Activated gamma-delta T cell (primary cell): ENCODE measurements at places on chromosomes 5 and 9.

- no peak for DNase-seq
These were observed 290 bp downstream of the SLC23A1 start for GRCh38 chr5:139382807-139383206.

DNA sequence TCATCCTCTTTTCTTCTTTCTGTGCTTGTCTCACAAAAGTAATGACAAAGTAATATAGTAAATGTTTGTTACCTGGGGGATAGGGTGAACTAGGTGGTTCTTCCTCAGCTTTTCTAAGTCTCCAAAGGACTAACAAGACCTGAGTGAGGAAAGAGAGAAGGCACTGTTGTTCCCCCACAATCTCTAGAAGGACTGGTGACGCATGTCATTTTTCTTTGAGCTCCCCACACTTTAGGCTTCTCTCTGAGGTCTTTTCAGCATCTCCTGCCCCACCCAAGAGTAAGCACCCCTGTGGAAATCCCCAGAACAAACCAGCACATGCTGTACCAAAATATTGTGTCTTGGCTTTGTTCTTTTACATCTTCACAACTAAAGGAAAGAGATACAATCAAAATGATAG is 2.4 kb upstream of the IL7R start:
- no peak for DNase-seq

GRCh38 chr9:115230924-115231515 is 113.1 kb upstream of the TNC start:
- no peak for DNase-seq

- no peak for DNase-seq
These were observed 82.7 kb downstream of the BNC2 start for GRCh38 chr9:16787724-16788123.

GRCh38 chr5:81626524-81626923 is 124.4 kb downstream of the SSBP2 start:
- DNase-seq, result no peak

DNA sequence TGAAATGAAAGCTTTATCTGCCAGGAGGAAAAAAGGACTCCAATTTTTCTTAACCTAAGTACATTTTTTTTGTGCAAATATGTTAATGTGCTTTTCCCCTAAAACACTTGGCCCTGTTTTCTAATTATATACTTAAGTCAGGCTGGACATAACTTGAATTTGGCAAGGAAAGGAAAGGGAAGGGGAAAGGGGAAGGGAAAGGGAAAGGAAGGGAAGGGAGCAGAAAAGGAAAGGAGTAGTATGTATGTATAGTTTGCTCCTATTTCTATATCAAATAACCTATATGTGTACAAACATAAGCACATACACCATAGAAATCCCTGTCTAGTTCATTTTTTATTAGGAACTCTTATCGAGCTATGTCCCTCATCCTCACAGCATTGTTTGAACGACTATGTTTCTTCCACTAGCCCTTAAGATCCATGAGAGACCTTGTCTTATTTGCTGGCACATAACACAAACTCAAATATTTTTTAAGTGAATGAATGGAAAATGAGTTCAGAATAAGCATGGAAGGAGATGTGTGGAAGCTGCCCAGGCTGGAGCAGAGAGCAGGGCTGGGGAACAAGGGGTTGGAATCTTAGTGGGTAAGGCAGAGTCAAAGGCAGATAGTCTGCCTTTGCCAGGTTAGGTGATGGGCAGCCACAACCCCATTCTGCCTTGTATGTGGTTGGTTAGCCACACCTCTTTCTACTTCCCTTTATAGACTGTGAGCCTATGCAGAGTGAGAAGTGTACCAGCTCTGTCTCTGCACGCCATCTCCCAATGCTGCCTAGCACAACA is 70.0 kb downstream of the KLHL3 start:
- no peak for DNase-seq

DNA sequence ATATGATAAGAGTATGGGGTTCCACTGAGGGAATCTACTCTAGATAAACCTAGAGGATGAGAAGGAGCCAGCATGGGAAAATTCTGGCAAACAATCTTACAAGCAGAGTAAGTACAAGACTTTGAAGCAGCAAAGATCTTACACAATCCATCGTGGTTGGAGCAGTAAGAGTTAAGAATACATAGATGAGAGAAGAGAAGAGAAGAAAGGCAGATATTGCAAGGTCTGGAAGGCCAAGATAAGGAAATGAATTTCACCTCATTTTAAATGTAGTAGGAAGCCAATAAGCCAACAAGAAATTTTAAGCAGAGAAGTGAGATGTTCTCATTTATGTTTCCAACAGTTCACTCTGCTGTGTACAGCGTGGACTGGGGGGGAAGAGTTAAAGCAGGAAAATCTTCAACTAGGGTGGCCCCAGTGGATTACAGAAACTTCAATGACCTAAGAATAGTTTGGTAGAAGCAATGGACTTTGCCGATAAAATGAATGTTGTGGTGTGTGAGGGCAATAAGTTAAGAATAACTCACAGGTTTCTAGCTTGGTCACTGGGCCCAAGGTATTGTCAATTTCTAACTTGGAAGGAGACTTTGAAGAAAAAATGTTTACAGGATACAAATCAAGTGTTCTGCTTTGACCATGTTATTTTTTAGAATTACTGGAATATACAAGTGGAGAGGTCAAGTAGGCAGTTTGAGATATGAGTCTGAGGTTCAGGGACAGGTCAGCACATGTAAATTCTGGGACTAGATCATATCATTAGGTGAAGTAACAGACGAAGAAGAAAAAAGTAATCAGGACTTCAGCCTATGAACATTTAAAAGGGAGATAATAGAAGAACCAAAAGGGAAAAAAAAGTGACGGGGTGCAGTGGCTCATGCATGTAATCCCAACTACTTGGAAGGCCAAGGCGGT is 12.1 kb upstream of the ISOC1 start:
- no peak for DNase-seq

GRCh38 chr9:4997196-4997595 is 12.1 kb downstream of the JAK2 start:
- no peak for DNase-seq

GRCh38 chr5:164958688-164959087 is 1453.3 kb downstream of the MAT2B start:
- no peak for DNase-seq

DNA sequence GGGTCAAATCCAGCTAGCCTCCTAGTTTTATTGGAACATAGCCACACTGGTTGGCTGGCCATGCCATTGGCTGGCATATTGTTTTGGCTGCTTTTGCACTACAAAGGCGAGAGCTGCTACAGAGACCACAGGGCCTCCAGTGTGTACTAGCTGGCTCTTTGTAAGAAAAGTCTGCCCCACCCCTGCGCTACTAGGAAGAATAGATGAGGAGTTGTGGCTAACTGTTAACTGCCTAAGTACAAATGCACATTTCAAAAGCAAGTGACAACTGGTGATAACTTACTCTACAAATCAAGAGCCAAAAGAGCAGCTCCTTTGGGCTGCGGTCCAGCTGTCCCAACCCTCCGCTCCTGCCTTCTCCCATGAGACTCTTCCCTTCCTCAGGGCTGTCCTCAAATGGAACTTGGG is 63.9 kb downstream of the SERINC5 start:
- DNase-seq, result no peak

- no peak for DNase-seq
These were observed 96.3 kb downstream of the CD180 start for GRCh38 chr5:67100301-67100700.

- DNase-seq, result no peak
These were observed 30.0 kb upstream of the GSN start for GRCh38 chr9:121237916-121238315.

- no peak for DNase-seq
These were observed 44.6 kb upstream of the SEMA4D start for GRCh38 chr9:89542401-89543021.

- no peak for DNase-seq
These were observed 494.5 kb upstream of the GRAMD2B start for GRCh38 chr5:125928663-125929062.

GRCh38 chr9:120308495-120308894 is 271.5 kb downstream of the CDK5RAP2 start:
- no peak for DNase-seq

GRCh38 chr9:130150779-130151382 is 21.3 kb upstream of the NCS1 start:
- DNase-seq, result no peak

- no peak for DNase-seq
These were observed 28.1 kb upstream of the C9orf72 start for GRCh38 chr9:27601396-27601795.

DNA sequence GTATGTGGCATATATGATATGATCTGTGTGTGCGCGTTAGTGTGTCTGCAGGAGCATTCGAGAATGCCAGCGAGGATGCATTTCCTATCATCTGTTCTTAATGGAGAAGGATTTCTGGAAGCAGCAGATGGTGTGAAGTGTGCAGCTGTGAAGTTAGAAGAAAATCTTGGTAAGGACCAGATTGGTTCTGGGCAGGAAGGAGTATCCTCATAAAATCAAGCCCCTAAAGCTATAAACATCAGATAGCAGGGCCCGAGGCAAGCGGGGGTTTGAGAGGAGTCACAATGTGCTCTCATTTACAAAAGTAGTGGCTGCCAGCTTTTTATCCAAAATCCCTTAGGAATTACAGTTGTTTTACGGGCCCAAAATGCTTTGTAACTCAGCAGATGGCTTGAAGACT is 40.0 kb downstream of the DAPK1 start:
- DNase-seq, result no peak

- no peak for DNase-seq
These were observed 296.7 kb upstream of the PANK3 start for GRCh38 chr5:168875832-168876231.

DNA sequence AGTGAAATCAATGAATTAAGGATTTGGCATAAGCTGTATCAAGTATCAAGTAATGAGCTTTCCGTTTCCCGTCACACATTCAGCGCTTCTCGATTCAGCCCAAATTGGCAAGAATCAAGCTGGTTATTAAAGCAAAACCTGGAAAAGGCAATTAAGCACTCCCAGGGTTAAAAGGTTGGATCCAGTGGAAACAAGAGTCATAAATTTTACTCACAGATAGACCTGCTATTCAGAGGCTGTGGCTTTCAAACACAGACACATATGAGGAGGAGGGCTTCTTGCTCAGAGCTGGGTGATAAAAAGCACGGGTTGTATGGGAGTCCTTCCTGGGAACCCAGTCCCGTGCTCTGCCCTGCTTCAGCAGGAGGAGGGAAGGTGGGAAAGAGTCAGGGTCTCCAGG is 112.3 kb upstream of the CXCL14 start:
- DNase-seq, result no peak

GRCh38 chr5:174825587-174825986 is 101.2 kb downstream of the MSX2 start:
- DNase-seq, result no peak

DNA sequence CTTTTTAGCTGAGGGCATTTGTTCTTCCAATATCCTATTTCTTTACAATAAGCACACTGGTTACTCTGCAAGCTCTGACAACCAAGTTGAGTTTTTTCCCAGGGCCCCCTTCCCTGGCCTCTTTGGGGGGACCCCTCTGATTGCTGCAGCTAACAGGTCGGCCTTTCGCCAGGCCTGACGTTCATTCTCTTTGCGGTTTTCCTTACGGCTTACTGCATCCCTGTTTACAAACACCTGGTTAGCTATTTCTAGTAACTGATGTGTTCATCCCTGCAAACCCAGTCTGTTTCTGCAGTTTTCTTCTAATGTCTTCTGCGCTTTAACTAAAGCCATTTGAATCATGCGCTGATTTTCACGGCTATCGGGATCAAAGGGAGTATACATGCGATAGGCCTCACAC is 37.5 kb upstream of the PPP1R26 start:
- no peak for DNase-seq

DNA sequence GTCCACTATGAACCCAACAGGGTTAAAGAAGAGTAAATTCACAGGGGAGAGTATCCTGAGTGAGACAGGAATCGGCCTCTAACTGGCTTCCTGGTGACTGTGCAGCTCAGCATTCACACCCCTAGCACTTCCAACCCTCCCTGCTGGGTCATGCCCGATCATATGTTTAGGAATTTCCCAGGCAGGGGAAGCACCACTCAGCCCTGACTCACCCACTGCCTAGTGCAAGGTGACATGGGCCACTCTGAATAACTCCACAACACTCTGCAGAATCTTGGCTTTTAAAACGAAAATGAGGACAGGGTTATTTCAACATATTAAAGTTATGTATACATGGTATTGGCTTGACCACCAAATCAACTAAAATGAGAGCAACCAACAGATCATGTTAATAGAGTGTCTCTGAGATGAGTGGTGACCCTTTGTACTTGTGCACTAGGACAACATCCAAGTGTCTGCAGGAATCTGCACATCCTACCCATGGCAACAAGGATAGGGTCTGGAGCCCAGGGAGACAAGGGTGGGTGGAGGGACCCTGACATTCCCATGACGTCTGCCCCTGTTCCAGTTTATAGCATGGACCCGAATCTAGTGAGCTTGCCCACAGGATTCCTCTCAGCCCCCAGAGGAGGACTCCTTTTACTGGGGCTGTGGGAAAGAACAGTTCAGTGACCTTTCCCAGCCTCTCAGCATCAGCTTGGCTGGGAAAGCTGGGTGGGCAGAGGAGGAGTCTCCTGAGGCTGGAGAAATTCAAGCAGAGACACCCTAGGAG is 485.8 kb downstream of the SEMA5A start:
- DNase-seq, result no peak

DNA sequence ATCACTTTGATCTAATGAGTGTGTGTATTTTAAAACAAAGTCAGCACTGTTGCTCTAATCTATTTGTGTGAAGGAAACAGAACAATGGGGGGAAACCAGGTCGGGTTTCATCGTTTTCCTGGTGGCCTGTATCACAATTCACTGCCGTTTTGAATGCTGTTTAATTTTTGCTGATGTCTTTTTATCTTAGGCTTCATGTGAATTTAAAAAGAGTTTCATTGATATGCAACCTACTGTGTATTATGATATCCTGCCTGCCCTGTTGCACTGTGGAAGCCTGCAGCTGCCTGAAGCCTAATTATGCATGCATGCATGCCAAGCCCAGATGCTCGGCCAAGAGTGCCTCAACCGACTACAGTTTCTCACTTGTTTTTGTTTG is 307.5 kb downstream of the ZNF608 start:
- no peak for DNase-seq

GRCh38 chr5:95669985-95670384 is 12.8 kb downstream of the SPATA9 start:
- no peak for DNase-seq

DNA sequence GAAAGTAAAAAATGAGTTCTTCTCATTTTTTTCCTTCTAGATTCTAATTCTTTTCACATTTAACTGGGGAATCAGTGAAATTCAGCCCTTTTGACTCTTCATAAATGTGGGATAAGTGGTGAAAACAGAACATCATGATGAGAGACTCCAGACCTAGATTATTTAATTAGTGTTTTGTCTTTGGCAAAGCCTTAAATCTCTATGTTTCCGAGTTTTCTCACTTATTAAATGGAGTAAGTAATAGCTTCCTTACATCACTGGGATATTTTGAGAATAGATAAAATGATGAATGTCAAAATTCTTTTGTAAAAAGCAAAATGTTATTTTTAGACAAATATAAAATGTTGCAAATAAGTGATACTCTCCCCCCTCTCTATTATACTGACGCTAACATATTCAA is 468.6 kb upstream of the ARRDC3 start:
- no peak for DNase-seq
